ENCODE measurements at places on chromosomes 16 and 17.

DNA sequence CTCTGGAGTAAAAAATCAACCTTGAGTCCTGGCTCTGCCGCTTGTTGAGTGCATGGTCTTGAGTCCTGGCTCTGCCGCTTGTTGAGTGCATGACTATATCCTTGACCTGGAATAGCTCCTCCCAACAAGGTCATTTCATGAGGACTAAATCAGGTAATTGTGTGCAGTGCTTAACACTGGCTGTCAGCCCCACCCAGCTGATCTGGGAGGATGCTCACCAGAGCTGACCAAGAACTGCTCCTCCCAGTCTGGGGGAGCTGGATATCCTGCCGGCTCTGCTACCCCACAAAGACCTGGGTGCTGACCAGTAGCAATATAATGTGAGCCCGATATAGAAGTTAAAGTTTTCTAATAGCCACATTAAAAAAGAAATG, 20.7 kb upstream of the LGALS9 start:
- DNase-seq = no peak

DNA sequence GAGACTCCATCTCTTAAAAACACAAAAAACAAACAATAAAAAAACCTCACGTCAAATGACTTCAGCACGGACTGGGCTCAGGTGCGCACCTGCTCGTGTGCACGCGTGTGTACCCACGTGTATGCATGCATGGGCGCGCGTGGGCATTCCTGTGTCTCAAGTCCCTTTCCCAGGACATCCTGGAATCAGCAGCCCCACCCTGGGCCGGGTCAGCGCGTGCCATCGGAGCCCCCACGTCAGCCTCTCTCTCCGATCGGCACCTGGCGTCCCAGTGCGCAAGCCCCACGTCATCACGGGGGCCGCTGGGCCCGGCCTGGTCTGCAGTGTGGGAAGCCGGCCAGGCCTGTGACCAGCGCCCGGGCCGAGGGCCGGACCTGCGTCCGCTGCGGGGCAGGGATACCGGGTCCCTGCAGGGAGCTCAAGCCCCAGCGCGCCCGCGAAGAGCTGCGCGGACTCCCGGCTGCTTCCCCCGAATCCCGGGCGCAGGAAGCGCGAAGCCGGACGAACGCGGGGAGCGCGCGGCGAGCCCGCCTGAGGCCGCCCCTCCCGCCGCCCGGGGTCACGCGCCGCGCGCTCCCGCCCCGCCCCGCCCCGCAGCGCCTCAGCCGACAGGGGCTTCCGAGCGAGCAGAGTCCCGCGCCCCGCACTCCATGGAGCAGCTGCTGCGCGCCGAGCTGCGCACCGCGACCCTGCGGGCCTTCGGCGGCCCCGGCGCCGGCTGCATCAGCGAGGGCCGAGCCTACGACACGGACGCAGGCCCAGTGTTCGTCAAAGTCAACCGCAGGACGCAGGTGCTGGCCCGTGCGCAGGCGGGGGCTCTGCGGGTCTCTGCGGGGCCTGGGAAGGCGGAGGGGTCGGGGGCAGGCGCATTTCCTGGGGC, at the start of gene FN3K:
TSS of gene FN3K (plus strand) at position 629 of the 880 bp plus-strand sequence. CDS start at position 651, 22 bp downstream.
- DNase-seq = peak; percentile 96

- peak; percentile 99 for DNase-seq
Measured at GRCh38 chr17:45148183-45149036, at the start of gene HEXIM1. Gene HEXIM1 (plus strand): TSS chr17:45148475. CDS start chr17:45149191, 716 bp downstream.

- DNase-seq = no peak
Measured at GRCh38 chr17:27481327-27481726, 25.1 kb downstream of the KSR1 start.

DNA sequence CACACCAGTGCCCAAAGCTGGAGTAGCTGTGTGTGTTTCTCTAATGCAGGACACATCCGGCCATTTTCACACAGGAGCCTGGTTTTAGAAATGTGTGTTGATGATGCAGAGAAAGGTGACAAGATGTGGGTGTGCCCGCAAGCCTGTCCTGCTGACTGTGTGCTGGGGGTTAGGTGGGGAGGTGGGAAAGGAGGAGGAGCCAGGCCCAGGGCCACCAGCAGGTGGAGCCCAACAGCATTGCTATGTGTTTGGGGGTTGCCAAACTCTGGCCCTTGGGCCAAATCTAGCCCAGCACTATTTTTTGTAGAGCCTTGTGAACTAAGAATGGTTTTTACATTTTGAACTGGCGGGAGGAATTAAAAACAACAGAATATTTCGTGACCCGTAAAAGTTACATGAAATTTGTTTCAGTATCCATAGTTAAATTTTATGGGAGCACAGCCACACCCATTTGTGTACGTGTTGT, 61.7 kb upstream of the LGALS9 start:
- DNase-seq = peak; percentile 78

DNA sequence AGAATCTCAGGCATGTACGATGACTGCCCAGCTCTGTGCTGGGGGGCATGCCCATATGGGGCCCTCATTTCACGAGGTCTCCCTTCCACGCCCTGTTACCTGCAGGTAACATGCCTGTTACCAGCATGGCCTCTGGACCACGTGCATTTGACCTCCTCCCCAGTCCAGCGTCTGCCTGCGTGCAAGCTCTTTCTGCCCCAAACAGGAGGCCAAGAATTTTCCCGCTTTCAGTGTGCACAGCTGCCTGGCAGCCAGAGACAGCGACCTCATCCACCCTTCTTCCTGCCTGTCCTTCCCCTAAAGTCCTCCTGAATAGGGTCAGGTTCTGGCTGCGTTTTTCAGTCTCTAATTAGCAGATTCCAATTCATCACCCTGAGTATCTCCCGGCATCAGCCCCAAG, 306.5 kb upstream of the ZFHX3 start:
- no peak for DNase-seq

DNA sequence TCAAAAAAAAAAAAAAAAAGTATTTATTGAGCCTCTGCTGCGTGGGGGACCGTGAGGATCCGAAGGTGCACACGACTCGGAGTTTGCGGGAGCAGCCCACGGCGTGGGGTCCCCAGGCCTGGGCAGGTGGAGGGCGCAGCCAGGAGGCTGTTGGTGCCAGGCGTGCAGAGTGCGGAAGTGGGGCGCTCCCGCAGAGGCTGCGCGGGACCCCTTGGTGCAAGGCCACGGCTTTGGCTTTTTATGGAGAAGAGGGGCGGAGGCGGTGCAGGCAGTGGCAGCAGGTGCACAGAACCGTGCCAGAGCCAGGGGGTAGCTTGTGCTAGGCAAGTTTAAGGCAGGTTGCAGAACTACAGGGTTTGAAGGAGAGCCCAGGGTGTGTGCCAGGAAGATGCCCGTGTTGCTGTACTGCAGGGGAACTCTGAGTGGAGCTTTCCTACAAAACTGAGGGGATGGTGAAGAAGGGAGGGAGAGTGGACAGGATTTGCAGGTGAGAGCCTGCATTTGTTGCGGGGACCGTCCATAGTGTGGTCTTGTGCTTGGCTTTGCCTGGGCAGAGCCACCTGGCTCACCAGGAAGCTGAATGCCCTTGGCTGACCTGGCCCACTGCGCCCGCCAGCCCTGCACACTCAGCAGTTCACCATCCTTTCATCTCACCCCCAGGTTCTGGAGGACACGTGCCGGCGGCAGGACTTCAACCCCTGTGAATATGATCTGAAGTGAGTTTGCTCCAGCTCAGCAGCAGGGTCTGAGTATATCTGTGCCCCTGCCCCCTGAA, 1.3 kb downstream of the ASPSCR1 start:
- DNase-seq = no peak

GRCh38 chr17:43324205-43324893, 74.4 kb upstream of the ARL4D start:
- no peak for DNase-seq

DNA sequence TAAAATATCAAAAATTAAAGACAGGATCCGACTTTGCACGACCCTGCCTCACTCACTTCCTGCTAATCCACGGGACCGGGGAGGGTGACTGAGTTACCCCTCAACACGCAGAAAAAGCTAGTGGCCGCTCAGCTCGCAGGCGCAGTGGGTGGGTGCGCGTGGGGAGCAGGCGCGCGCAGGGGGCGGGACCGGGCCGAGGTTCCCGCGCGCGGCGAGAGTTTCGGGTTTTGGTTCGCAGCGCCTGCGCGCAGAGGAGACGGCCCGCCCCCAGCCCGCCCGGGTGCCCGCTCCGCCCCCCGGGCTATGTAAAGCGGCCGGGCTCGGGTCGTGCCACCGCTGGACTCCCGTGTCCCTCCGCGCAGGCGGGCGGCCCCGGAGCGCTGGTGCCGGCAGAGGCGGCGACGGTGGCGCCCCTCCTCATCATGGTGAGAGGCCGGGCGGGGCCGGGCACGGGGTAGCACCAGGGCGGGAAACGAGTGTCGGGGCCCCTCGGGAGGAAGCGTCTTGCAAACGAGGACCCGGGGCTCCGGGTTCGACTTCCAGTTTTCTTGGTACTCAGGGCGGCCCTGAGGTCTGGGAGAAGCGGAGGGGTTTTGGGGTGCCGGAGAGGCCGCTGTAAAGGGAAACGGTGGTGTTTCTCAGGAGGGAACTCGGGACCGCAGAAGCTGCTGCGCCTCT, at the start of gene CNP:
TSS of gene CNP (plus strand) at position 333 of the 678 bp plus-strand sequence. CDS start at position 423, 90 bp downstream.
- peak; percentile 99 for DNase-seq

- DNase-seq = peak; percentile 21
Measured at GRCh38 chr16:66489818-66490217, 60.1 kb downstream of the TK2 start.

DNA sequence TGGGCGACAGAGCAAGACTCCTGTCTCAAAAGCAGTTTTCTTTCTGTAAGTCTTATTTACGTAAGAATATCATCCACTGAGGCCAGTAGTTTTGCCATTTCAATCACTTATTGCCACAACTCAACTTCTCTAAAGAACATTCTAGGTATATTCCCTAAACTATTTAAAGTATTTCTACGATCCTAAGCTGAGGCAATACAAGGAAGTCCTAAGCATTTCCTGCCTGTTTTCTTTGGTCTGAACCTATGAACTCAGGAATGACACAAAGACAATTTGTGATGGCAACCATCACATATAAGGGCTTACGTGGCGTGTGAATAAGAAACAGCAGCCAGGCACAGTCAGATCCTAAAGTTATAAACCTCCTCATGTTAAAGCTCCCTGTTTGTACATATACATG, 14.2 kb downstream of the USP36 start:
- DNase-seq = peak; percentile 44

DNA sequence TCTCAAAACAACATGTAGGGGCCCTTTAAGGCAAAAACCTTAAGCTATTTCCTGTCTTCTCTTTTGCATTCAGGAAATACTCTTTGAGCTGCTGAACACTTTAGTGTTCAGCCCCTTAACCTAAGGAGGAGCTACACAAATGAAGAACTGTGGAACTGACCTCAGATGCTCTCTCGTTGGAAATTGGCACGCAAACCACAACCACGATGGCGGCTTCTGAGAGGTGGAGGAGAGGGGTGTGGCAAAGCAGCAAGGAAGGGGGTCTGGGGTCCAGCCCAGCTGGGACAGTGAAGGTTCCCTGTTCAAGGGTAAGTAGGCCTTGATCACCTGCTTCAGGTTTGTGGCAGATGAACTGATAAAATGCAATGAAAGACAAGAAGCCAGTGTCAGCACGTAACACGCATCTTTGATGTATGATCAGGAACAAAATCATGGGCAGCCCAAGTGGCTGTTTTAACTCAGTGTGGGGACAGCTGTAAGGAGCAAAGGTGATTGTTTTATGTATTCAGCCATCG, 291.6 kb upstream of the TNRC6C start:
- DNase-seq = no peak

DNA sequence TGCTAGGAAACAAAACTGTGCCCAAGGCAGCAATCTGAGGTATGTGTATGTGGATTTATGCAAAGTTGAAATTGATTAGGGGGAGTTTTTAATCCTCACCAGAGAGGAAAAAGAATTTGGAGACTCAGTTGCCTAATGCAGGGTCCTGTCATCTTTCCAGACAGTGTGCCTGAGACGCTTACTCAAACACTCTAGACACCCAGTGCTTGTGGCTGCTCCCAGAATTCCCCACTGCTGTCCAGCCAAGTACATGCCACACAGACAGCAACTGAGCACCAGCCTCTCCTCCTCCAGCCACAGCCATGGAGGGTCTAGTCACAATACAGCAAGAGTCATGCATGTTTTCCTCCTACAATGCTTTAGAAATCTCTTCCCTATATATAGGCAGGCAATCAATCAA, 118.1 kb downstream of the HIC1 start:
- DNase-seq = no peak

DNA sequence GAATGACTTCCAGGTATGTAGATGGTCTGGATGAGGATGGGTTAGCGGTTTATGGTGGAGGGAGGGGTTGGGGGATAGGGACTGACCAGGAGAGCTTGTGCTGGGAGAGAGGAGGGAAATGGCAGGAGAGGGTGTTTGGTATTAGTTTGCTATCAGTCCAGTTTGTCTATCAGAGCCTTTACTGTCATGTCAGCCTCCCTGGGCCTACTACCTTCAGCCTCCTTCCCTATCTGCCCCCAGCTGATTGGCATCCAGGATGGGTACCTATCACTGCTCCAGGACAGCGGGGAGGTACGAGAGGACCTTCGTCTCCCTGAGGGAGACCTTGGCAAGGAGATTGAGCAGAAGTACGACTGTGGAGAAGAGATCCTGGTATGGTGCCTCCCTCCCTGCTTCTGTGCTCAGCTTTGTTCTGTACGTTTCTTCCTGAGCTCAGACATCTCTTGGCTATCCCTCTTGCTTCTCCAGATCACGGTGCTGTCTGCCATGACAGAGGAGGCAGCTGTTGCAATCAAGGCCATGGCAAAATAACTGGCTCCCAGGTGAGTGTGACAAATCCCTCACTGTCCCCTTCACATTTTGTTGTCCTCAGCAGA, 3.8 kb downstream of the EIF5A start:
- peak; percentile 72 for DNase-seq

DNA sequence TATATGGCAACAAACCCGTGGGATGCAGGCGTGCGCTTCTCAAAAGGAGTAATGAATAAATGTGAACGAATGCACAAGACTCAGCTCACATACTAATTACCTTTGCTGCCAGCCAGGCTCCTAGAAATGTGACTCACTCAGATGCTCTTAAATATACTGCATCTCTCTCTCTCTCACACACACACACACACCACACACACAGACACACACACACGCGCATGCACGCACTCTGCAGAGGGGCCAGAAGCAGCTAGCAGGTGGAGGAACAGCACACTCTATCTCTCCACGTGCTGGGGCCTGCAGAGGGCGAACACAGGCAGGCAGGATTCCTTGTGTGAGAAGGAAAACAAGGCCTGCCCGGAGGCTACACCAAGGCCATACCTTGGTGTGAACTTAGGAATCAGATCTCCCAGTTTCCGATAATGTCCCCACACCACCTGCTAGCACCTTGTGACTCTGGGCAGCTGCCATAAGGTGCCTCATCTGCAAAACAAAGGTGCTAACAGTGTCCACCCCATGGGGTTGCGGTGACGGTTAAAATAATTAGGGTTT, 5.3 kb downstream of the GPRC5B start:
- DNase-seq = no peak

GRCh38 chr16:63690961-63691360, 1430.9 kb downstream of the CDH11 start:
- no peak for DNase-seq

- no peak for DNase-seq
Measured at GRCh38 chr16:81861915-81862314, 82.8 kb downstream of the PLCG2 start.

GRCh38 chr17:77609553-77610517, 348.7 kb upstream of the TNRC6C start:
- no peak for DNase-seq

GRCh38 chr17:79657861-79658810, 47.3 kb upstream of the RBFOX3 start:
- peak; percentile 71 for DNase-seq

Data from osteoblast (primary cell).